ENCODE measurements at places on chromosomes 4 and X.

DNA sequence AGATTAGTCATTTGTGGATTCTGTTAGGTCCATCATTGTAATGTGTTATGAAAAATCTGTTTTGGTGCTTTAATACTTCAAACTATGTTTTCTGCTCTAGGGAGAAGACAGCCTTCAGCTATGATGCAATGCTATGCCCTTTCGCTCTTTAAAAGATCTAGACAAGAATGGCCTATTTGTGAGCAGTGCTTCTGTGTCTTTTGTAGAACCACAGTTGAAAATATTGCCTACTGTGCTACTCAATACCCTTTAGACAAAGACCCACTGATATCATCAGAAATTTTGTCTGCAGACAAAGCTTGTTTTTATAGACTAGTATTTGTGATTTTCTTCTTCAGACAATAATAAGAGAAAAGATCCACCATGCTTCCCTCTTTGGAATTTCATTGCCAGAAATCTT, 44.6 kb upstream of the SLITRK2 start:
- DNase-seq: no peak

DNA sequence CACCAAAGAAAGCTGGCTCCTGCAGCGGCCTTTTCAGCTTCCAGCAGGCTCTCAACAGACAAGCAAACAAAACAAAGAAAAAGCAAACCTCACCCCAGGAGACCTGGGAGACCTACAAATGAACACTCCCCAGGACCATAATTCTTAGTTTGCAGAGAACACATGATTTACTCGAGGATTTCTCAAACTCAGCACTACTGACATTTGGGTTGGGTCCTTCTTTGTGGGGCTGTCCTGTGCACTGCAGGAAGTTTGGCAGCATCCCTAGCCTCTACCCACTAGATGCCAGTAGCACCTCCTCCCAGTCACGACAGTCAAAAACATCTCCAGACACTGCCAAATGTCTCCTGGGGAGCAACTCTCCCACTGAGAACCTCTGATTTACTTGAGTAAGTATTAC, 21.9 kb downstream of the APOO start:
- DNase-seq: no peak

DNA sequence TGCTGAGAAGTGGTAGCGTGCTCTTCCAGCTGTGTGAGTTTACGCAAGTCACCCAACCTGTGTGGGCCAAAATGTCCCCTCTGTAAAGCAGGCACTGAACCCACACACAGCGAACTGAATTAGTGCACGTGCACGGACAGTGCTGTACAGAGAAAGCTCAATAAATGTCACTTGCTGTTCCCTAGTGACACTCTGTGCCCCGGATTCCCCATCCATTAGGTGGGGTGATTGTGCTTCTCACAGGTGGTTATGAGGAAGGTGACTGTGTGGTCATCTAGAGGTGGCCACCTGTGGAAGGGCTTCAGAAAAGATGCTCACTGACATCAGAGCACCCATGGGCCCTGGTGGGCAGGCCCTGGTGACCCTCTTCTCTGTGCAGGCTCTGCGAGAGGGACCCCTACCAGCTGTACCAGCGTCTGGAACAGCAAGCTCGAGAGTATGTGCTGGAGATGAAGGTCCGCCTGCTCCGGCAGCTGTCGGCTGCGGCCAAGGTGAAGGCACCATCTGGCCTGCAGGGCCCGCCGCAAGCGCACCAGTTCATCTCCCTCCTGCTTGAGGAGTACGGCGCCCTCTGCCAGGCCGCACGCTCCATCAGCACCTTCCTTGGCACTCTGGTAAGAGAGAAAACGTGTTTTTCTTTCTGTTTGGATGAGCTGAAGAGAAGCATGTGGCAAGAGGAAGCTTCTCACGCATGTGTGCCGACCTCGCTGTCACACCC, 94.3 kb downstream of the FAM193A start:
- no peak for DNase-seq

GRCh38 chr4:110904435-110905065, 281.7 kb upstream of the PITX2 start:
- no peak for DNase-seq

GRCh38 chr4:20430259-20430941, 178.7 kb downstream of the SLIT2 start:
- no peak for DNase-seq

DNA sequence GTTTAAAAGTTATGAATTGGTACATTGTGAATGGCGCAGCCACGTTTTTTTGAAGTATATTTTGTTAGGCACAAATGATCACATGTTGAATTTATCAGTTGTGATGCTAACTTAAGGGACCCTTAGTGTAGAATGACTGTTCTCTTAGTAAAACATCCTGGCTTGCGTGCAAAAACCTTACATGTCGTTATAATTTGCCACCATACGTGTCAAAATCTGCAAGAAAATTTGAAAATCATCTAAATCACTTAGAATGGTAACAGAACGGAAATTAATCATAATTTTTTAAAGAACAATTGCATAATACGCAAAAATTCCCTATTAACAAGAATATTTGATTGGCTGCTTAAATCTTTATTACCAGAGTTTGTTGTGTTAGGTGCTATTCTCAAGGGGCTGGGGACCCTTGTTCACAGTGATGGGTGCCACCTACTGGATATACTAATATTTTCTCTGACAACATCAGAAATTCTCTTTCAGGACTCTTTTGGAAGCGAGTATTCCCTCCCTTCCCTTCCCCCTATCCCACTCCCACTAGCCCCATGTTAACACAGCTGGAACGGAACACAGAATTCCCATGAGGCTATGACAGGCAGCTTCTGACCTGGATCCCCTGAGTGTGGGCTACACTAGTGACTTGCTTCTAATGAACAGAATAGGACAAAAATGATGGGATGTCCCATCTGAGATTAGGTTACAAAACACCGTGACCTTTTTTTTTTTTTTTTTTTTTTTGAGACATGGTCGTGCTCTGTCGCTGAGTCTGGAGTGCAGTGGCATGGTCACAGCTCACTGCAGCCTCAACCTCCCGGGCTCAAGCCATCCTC, 71.8 kb downstream of the SUPT20HL2 start:
- DNase-seq: no peak

GRCh38 chrX:71492231-71493065, 40.5 kb upstream of the OGT start:
- DNase-seq: no peak

- peak; percentile 43 for DNase-seq
These were observed 70.8 kb downstream of the ANXA3 start for GRCh38 chr4:78622253-78622979.

DNA sequence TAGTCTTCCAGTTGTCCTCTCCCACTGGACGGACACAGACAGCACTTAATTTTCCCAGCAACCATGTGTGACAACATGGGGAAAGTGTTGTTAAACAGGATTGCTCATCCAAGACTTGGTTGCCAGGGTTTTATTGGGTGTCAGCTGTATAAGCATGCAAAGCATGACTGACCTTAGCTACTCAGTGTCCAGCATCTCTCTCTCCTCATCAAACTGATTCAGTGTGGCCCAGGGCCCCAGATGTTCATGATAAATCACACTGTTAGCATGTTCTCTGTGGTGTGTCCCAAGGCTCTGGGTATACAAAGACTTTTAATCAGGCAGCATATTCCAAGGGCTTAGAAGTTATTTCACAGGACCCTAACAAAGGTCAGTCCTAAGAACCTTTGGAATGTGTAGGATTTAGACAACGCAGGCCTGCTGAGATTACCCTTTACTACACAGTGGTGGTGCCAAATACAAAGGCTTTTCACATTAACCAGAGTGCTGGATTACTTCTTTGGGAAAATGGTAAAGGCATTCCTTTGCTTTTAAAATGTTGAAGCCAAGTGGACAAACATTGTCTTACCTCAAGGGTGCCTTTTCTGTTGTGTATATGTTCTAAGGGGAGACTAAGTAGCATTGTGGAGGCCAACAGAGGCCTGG, 213.3 kb downstream of the GLUD2 start:
- DNase-seq: no peak

DNA sequence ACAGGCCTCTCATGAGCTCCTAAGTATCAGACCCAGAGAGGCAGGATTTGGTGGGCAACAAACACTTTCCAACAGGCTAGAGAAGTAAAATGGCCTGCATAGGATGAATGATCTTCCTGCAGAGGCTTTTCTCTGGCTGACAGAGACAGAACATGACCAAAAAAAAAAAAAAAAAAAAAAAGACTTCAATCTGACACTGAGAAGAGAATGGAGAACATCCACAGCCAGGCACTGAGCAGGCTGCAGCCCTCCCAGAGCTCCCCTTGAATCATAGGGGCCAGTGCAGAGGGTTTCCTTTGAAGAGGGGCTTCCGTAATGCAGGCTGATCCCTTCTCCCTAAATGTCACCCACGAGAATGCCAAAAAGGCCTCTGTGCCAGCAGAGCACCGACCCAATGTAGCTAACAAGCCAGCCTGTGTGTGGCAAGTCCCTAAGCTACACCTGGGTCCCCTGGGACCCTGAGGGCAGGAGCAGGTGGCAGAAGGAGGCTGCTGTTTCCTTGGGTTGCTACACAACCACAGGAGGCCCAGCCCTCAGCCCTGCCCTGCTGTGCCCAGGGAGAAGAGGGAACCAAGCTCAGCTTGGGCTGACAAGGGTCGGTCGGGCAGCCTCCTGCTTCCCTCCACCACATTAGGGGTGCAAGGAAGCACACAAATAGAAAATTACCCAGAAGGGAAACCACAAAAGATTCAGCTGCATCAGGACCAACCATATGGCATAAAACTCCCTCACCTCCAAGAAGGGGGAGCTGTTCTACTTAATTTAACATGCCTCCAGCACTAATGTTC, 55.6 kb downstream of the MAP7D2 start:
- DNase-seq: no peak

DNA sequence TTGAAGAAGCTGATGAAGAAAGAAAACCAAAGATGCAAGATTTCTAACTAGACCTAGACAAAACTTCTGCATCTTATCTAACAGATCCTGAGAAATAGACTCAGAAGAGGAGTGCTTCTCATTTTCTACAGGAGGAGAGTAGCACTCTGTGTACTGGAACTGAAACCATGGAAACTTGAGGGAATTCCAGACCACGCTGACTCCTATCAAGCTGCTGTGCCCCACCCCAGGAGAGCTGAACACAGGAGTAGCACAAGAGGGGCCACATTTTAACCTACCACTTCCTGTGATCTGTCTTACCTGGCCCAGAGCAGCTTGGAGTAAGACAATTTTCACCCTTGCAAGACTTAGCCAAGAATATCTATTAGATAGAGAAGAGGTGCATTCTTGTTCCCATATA, 248.9 kb downstream of the SCFD2 start:
- DNase-seq: no peak

DNA sequence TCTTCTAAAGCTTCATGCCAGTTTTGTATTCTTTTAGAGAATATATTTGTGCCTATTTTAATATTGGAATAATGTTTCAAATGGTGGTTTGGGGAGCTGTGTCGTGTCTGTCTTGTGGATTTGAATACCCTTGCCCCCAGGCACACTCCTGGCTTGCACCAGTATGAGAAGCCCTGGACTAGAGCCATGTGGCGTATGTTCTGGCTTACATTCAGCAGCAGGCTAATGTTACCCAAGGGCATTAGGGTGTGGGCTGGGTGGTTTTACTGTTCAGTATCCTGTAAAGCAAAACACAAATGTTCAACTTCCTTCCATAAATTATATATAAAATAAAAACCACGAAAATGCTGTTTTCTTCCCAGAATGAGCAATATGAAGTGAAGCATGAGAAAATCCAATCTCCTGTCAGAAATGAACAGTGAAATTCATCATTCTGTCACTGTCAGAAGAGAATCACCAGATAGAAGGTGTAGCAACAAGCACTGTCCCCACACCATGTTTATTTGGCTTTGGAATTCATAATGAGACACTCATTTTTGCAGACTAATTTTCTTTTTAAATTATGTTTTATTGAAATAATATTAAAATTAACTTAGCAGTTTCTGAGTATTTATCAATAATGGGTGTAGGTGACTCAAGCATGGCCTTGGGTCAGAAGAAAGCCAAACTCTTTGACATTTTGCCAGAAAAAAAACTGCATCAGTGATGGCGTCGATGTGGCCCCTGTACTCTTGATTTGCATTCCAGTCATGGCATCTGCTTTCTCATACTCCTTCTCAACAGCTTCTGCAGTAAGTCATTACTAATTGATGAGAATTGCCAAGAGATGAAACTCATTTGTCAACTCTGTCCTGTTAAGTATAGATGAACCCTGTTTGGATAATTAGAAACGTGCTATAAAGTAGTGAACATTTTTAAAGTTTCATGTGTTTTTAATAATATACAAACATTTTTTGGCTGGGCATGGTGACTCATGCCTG, 43.8 kb downstream of the WWC2 start:
- no peak for DNase-seq

GRCh38 chrX:63784902-63785707, at the start of gene ARHGEF9:
Gene ARHGEF9 (minus strand): TSS chrX:63785214. CDS start chrX:63785145, 69 bp downstream.
- DNase-seq: no peak

- DNase-seq: no peak
These were observed 342.3 kb downstream of the ZNF674 start for GRCh38 chrX:46202733-46203514.

- no peak for DNase-seq
These were observed 4.6 kb upstream of the CD99L2 start for GRCh38 chrX:150903110-150903508.

- DNase-seq: no peak
These were observed 243.7 kb upstream of the DIAPH2 start for GRCh38 chrX:96440941-96441340.

DNA sequence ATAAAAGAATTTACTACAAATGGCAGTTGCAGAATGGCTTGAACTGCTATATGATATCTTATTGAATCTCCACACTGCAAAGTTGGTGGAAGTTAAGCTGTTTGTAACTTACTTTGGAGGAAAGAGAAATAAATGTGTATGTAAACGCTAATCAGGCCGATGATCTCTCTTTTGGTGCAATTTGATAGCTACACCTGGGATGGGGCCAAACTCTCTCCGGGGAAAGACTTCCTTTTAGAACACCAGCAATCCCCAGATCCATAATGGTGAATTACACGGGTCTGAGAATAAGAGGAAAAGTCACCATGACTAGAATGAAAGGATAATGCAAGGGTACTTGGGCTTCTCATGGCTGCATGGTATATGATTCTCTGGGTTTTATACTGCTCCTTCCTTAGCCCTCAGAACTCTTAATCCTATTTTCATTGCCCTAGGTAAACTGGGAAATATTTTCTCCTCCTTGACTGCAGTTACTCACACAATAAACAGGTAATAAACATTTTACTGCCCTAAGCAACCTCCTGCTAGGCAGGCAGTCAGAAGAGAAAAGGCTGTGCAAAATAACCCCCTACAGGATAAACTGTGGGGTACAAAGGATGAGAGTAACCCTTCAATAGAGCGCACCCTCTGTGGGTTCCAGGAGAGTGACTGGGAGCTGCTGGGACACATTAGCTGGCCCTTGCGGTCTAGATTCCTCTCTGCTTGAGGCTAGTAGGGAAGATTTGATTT, 109.3 kb downstream of the MGST2 start:
- no peak for DNase-seq

DNA sequence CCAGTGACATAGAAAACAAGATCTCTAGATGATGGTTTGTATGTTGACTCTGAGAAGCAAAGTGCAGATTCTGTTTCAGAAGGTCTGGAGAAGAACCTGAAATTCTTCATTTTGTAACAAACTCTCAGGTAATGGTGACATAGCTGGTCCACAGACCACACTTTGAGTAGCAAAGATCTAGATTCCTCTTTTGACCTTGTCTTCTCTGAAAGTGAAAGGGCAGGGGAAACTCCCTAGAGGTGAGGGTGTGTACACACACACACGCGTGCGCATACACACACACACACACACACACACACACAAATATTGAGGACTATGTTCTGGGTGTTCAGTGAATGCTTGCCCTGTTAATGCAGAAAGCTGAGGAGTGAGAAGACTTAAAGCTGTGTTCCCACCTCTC, 110.1 kb downstream of the NHSL2 start:
- no peak for DNase-seq
